Heart left ventricle (tissue), 16 donors: ENCODE measurements at places on chromosomes 11 and 22. TPM values are rescaled to one million over a fixed set of nuclear protein-coding genes. Genes with fewer than 3 reads are reported as not detected.

GRCh38 chr22:45231293-45231692 is 9.4 kb downstream of the KIAA0930 start:
- no peak for DNase-seq

- no peak for DNase-seq
Observed at GRCh38 chr11:103368145-103368544, 258.9 kb downstream of the DYNC2H1 start.

GRCh38 chr11:122393209-122393860 is 262.2 kb upstream of the UBASH3B start:
- DNase-seq: no peak

Gene DRD2
- polyA plus RNA-seq: not detected

Gene NRXN2
- 0.42 TPM for polyA plus RNA-seq

DNA sequence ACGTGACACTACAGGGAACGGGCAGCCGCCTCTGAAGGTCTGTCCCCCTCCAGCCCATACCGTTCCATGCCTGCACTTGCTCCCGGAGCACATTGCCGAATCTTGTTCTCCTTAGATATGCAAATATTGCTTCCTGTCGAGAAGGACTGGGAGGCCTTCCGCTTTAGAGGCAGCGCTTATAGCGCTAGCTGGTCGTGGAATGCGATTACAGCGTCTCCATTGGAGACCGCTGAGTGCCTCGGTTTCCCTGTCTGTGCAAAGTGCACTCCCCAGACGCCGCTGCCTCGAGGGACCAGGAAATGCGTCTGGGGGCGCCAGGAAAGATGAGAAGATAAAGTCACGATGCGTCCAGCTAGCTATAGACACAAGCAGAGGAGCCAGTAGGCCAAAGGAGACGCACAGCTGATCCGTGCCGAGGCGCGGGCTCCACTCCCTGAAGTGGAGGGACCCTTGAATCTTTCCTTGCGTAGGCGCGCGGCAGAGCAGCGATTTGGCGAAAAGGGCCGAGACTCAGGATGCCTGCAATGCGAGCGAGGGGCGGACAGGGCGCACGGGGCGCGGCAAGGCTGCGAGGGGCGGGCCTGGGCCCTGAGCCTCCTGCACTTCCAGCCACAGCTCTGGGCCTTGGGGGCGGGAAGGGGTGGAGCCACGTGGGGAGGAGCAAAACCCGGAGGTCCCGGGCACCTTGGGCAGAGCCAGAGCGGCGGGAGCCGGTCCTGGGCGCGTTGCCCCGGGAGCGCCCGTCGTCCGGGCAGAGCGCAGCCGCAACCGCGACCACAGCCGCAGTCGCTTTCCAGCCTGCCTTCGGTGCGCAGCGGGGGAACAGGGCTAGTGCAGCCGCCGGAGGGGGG is at the start of gene RASSF10:
TSS of gene RASSF10 (plus strand) at position 692 of the 851 bp plus-strand sequence. CDS start 261 bp downstream, outside the sequence.
- peak; percentile 79 for DNase-seq

DNA sequence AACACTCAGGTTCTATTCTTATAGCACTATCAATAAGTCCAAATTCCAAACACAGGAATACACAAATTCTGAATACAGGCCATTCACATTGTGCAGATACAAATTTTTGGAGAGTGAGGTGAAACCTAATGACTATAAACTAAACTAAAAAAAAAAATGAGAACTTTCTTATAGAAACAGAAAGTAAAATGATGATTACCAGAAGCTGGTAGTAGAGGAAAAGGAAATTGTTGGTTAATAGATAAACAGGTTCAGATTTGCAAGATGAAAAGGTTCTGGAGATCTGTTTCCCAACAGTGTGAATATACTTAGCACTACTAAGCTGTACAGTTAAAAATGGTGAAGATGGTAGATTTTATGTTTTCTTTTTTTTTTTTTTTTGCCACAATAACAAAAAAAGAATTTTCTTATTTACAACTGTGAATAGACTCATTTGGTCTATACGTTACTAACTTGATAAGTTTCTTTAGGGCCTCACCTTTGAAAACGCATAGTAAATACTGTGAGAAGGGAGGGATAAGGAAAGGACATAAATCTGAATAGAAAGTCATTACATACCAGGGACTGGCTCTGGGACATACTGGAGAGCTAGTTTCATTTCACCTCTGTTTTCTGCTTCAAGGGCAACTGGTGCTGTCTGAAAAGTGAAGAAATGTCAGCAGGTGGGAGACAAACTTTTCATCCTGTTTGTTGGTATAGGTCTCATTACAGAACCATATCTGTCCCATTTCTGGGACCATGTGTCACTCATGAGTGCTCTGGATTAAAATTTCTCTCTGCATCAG is 14.2 kb upstream of the CCDC89 start:
- no peak for DNase-seq

DNA sequence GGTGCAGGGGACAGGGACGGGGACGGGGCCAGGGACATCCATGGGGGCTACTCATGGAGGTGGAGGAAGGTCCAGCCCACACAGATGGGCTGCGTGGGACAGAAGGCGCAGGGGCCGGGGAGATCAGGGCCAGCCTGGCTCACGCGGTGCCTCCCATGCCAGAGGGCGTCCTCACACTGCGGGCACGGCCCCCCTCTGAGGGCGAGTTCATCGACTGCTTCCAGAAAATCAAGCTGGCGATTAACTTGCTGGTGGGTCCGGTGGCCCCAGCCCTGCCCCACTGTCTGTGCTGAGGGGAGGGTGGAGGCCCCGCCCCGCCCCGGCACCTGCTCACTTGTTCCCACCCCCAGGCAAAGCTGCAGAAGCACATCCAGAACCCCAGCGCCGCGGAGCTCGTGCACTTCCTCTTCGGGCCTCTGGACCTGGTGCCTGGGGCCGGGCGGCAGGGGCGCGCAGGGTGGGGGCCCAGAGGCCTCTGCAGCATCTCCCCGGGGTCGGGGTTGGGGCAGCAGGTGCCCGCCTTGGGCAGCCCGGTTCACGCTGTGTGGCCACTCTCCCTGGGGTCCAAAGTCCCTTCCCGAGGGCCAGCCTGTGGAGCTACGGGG is 15.8 kb downstream of the EPS8L2 start:
- peak; percentile 28 for DNase-seq

Gene HSPA8
- polyA plus RNA-seq: 2,193 TPM

Gene KCNK7
- 1.6 TPM for polyA plus RNA-seq

DNA sequence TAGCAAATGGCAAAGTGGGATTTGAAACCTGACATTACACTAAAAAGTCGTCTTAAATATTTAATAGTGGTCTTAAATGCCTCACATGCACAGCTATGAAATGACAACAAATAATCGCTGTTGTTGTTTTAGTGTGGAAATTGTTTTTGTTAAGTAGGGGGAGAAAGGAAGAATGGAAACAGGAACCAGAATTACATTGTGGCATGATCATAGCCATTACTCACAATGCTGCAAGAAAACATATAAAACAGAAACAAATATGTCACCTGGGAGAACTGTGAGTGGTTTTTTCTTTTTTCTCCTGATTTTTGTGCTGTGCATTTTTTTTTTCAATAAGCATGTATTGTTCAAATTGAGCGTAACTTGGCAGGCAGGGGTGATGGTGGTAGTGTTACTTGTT is 22.9 kb downstream of the FAM76B start:
- DNase-seq: no peak

Gene NXPE2
- polyA plus RNA-seq: 0.03 TPM

DNA sequence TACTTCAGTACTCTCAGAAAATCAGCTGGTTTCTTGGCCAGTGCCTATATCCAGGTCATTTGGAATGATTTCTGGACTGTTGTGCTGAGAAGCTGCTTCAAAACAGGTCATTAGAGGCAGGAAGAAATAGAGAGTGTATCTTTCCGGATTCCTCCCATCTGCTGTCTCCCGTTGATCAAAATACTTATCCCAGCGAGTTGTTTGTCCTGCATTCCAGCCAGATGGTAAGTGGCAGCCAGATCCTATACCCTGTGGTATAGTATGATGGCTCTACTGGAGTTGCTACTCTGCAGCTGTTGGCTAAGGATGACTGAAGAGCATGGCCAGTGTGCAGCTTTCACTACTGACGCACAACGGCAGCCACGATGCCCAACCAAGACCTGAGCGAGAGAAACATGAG is 560.9 kb upstream of the ANO5 start:
- no peak for DNase-seq
